Fibroblast of villous mesenchyme (primary cell): ENCODE measurements at places on chromosomes 5 and 9. TPM values are rescaled to one million over a fixed set of nuclear protein-coding genes. Genes with fewer than 3 reads are reported as not detected.

GRCh38 chr9:137217276-137218211 is 4.5 kb downstream of the RNF208 start:
- DNase-seq, result peak; percentile 52

DNA sequence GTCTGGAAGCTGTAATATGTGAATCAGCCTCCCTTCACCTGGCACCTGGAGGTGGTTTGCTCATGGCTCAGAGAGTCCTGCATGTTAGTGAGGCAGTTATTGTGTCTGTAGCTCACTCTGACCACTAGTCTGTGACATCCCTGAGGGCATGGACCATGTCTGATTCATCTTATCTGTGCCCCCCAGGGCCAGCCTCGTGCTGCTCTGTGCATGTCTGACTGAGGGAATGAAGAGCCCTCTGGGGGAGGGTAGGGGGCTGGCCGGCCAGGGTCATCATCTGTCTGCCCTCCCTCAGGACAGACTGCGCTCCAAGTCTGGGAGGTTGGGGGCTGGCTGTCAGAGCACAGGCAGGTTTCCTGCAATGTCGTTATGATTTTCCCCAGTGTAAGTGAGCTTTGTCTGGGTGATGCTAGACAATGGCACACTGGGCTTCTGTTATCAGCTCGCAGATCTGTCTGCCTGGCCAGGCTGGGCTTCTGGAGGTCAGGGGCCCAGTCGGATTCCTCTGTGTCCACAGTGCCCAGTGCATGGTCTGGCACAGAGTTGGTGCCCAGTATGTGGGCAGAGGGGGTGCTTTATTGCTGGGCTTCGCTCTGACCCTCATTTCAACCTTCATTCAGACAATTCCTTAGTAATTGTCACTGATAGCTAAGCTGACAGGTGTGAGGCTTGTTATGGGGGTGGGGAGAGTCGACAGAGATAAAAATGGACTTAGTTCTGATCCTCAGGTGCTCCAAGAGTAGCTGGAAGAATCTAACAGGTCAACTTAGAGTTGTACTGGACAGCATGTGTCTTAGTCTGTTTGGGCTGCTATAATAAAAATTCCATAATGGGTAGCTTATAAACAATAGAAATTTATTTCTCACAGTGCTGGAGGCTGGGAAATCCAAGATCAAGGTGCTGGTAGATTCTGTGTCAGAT is 85.7 kb upstream of the SHB start:
- DNase-seq, result no peak

GRCh38 chr5:54985301-54986268 is at the start of gene ESM1:
Gene ESM1 (minus strand): TSS chr5:54985593. CDS start chr5:54985517, 76 bp downstream.
- peak; percentile 29 for DNase-seq

- no peak for DNase-seq
These were observed 247.5 kb downstream of the TMEM161B start for GRCh38 chr5:88021141-88021540.

DNA sequence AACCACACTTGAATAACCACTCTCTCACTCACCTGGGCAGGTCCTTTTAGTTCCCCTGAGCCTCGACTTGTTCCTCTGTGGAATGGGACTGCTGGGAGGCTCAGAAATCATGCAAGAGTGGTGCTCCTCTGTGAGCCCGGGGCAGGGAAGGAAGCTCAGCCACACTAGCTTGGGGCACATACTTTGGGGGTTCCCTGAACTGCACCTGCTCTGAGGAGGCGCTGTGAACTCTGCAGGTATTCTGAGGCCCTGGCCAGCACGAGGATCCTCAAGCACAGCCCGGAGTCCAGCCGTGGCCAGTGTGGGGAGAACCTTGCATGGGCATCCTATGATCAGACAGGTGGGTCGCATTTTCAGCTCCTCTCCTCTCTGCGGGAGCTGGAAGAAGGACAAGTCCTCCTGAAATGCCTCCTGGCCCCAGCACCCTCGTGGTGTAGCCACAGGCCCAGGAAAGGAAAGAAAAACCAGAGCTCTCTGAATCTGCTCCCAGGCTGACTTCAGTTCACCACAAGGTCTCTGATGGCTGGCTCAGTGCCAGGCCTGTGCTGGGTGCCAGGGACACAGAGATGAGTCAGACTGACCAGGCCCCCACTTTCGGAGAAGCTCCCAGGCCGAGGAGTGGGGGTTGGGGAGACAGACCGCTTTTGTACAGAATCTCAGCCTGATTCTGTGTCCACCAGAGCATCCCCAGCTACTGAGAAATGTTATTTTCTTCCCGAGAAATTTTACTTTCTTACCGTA is 11.9 kb downstream of the GLIPR2 start:
- peak; percentile 99 for DNase-seq

Gene FGFR4
- 0.64 and 1.3 TPM in 2 replicates for total RNA-seq

Gene SLC2A6
- total RNA-seq, result 35.4 and 41.9 TPM in 2 replicates

Gene MLANA
- not detected in 2 replicates for total RNA-seq

Gene TOR1B
- total RNA-seq, result 27.4 and 33.2 TPM in 2 replicates

Gene PCDHGB5
- total RNA-seq, result 23.2 and 25.0 TPM in 2 replicates

Gene PCDHA7
- total RNA-seq, result 0.32 and 0.86 TPM in 2 replicates

Gene PNPLA7
- total RNA-seq, result 0.64 and 1.3 TPM in 2 replicates

Gene HSDL2
- total RNA-seq, result 29.3 and 55.3 TPM in 2 replicates

Gene CCDC107
- total RNA-seq, result 18.1 and 18.7 TPM in 2 replicates
